ENCODE measurements at places on chromosomes 3 and 15.

DNA sequence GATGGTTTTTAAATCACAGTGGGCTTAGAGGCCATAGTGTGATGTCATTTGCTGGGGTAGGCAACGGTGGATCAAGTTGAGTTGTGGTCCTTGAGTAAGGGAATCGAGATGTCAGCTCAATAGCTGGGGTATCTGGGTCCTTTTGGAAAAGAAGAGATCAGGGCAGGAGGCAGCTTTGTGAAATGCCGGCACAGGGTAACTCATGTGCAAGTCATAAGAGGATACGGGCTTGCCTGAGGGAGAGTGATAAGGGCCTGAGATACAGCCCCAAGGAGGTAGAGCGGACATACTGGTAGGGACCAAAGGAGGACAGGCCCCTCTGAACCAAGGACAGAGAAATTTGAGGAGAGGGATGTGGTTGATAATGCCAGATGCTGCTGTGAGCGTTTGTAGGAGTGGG, 4.2 kb upstream of the FAM131A start:
- DNase-seq, result no peak

- DNase-seq, result no peak
Observed at GRCh38 chr3:186843039-186843432, 526 bp downstream of the ADIPOQ start.

GRCh38 chr3:24828011-24828410, 333.4 kb upstream of the THRB start:
- DNase-seq, result no peak

DNA sequence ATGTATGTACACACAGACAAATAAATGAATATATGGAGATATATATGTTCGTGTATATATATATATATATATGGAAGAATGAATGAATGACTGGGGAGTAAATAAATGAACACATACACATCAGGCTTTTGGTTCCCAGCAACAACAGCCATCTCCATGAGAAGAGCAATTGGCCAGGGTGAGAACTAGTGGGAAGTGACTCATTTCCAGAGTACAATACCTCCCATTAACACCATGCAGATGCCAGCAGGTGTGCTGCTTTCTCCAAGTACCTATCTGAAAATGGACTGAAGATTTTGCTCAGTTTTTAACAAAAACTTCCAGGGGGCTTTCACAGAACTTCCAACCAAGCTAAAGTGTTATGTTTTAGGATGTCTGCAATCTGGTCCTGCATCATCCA, 179.8 kb upstream of the SLC2A2 start:
- no peak for DNase-seq

GRCh38 chr3:183108001-183108449, 8.7 kb upstream of the MCCC1 start:
- DNase-seq, result no peak

- peak; percentile 89 for DNase-seq
Observed at GRCh38 chr3:112074616-112075497, 11.3 kb upstream of the C3orf52 start.

DNA sequence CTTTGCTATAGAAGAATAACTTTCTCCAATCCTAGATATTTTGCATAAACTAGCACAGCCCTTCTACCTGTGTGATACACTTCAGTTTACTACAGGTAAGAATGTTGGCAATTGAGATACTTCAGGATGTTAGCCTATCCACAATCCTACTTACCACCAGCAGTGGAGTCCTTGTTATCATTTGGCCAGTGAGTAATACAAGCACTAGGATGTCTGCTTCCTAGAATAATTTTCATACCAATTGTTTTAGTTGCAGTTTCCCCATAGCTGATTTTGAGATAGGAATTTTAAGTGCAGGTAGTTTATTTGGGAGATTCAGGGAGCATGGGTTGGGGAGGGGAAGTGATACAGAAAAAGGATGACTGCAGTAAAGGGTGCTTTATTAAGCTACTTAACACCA, 147.2 kb downstream of the EPHA6 start:
- no peak for DNase-seq

DNA sequence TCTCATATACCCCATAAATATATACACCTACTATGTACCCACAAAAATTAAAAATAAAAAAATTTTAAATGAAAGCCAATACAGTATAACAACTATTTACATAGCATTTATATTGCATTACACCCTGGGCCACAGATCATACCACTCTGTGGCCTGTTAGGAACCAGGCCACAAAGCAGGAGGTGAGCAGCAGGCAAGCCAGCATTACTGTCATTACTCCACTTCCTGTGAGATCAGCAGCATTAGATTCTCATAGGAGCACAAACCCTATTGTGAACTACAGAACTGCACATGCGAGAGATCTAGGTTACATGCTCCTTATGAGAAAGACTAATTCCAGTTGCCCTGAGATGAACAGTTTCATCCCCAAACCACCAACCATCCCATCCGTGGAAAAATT, 17.4 kb downstream of the FILIP1L start:
- no peak for DNase-seq

GRCh38 chr3:197578376-197578775, 22.6 kb upstream of the BDH1 start:
- DNase-seq, result no peak

DNA sequence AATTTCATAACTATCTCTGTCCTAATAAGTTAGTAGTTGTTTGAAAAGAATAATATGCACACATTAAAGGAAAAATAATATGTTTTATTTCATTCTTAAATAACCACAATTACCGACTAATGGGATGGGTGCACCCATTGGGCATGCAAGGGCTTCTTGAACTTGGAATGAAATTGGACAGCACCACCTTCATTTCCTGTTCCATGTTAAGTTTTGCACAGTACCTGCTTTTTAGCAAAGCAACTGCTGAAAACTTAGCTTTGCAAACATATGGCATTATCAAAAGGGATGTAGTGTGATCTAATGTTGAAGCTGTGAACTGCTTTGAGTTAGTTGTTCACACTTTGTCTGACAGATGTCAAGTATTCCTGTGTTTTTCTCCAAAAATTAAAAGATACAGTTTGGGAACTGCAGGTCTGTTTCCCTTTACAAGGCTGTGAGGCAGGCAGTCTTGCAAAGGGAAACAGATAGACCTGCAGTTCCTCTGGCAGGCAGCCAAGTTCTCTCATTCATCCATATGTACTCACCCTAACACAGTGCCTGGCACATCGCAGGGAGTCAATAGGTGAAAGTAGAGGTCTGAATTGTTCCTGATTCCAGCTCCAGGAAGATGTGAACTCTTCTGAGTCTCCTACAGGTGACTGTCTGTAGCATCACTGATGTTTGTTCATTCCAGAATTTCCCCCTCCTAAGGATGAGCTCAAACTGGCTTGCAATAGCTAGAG, 64.3 kb upstream of the GOLGA8B start:
- DNase-seq, result no peak

DNA sequence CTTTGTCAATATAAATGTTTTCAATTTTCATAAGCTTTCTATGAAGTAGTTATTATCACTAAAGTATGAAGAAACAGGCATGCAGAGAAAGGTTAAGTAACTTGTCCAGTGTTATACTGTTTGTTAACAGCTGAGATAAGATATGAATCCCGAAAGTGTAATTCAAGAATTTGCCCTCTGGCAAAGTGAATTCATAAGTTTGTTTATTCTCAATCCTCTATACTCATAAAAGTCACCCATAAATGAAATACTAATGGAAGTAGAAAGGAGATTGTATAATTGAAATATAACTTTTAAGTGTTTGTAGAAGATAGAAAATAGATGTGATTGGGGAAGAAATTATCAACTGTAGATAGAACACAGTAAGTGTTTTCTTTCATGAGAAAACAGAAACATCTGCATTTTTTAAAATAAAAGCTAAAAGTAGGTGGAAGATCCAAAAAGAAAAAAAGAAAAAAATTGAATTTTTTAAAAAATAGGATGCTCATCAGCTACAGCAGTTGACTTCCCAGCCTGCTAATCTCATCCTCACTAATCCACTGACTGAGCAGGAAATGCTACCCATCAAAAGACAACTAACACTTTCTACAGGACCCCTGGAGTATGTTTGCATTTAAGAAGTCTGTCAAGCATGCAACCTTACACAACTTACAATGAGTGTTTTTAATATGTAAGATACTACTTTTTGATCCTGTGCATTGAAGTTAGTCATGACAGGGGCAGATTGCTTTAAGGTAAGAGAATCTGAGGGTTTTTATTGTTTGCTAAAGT, 878.1 kb downstream of the SI start:
- DNase-seq, result no peak

DNA sequence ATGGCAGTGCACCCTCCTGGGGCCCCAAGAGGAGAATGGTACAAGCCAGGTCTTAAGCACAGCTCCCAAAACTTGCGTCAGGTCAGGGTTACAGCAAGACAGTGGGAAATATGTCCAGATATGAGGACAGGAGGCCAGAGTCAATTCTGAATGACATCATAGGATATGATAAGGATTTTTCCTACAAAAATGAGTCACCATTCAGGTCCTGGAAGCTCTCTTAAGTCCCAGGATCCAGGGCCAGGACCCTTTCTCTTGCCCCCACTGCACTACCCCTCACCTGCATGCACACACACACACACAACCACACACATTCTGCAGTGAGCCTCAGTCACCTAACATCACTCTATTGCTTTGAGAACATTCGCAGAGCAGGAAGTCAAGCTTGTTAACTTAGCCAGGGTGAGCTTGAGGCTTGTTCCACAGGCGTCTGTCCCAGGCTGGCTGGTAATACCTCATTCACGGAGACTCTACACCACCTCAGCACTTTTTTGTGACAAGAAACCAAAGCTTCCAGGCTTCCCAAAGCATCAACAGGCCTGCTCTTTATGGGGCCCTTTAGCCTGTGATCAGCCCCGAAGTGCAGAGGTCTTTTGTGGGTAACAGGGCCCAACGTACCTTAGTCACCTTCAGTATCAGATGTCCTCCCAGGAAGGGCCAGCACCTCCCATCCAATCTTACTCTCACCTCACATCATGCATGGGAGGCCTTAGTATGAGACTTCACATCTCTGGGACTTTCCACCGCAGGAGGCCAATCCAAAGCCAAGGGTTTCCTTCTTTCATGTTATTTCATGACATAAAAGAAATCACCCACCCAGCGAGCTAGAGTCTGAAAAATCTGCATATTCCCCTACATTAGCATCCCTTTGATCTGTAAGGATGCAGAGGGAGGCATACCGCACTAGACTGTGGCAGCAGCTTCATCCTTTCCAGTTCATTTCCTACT, 74.0 kb upstream of the LIPC start:
- no peak for DNase-seq

GRCh38 chr3:66154444-66154861, 66.3 kb upstream of the SLC25A26 start:
- no peak for DNase-seq

DNA sequence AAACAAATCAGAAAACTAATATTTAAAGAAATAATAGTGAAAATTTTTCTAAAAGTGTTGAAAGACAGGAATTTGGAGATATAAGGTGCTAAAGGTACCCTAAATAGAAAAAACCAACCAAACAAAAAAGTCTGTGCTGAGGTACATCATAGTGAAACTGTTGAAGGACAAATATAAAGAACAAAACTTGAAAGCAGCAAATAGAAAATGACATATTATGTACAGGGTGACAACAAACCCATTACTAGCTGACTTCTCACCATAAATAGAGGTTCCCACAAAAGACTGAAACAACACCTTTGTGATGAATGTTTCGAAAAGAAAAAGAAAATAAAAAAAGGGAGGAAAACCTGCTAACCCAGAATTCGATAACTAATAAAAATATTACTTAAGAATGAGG, 502.5 kb upstream of the NECTIN3 start:
- no peak for DNase-seq

- DNase-seq, result no peak
Observed at GRCh38 chr3:151267066-151267465, 11.3 kb downstream of the P2RY14 start.

DNA sequence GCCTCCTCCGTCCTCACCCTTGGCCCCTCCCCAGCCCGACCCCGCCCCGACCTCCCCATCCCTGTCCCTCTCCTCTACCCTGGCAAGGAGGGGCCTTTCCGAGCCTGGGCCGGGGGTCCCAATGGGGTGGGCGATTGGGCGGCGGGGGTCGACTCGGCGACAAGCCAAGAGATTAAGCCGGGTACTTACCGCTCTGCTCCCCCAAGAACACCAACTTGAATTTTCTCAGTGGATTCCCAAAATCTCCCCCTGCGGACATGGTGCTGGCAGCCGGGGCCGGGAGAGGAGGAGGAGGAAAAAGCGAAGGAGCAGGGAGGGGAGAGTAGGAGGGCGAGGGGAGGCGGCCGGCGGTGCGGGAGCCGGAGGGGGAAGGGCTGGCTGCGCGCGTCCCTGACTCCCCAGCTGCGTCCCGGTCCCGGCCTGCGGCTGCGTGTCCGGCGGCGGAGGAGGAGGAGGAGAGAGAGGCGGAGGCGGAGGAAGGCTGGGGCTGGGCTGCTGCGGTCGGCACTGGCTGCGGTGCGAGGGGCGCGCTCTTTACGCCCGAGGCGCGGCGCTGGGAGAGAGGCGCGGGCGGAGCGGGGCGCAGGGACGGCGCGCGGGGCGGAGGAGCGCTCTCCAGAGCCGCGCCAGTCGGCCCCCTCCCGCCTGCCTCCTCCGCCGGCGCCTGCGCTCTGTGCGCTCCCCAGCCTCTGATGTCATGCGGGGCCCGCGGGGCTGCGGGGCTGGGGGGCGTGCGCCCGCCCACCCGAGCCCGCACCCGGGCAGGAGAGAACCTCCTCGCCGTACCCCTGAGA, at the start of gene RAB6B:
Gene RAB6B (minus strand): TSS at position 675 of the 794 bp plus-strand sequence. CDS start 416 bp downstream, at position 259.
- DNase-seq, result no peak

DNA sequence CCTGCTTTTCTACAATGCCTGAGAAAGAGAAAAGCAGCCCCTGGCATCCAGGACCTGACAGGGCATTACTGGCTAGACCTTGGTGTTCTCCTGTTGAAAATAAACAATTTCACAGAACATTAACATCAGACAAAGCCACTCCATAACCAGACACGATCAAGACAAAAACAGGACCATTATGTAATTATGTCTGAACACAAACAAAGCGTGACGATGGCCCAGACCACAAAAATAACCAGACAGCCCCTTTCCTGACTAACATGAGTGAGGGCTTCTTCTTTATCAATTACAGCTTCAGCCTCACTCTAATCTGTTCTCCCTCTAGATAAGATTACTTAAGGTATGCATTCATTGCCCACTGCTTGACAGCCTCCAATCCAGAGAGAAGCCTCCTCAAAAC, 172.7 kb upstream of the LMCD1 start:
- DNase-seq, result no peak

DNA sequence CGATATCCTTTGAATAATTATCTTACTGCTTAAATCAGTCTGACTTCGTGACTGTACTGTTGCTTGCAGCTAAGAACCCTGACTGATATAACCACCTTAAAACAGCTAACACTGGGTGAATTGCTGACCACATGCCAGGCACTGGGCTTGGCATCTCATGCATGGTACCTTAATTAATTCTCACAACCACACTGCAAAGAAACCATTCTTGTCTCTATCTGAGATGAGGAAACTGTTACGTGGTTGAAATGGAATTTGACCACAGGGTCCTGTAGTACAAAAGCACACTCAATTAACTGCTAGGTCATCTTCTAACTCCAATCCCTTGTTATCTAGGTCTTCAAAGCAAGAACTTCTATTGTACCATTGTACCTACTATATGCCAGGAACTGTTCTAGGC, 92.7 kb upstream of the PRICKLE2 start:
- DNase-seq, result no peak
